ENCODE measurements at places on chromosomes 2 and 18. TPM values are rescaled to one million over a fixed set of nuclear protein-coding genes. Genes with fewer than 3 reads are reported as not detected.

Gene DTNA
- total RNA-seq: 0.14 TPM

Gene CRYGD
- not detected for total RNA-seq

Gene SPDYA
- total RNA-seq: 0.25 TPM

Gene CCL20
- total RNA-seq: 3.9 TPM

Gene GKN2
- total RNA-seq: 1.5 TPM

Gene NPAS2
- 106 TPM for total RNA-seq

Gene MAP4K3
- 23.4 TPM for total RNA-seq

Gene KLHL14
- total RNA-seq: not detected

Gene CHN1
- total RNA-seq: 21.5 TPM

Gene MAP3K2
- 29.6 TPM for total RNA-seq

Gene KIAA1328
- total RNA-seq: 1.5 TPM

Gene HOXD9
- 0.82 TPM for total RNA-seq

Gene UPP2
- not detected for total RNA-seq

Gene TEX44
- total RNA-seq: not detected

Gene TCF7L1
- total RNA-seq: 11.6 TPM

Gene DAW1
- total RNA-seq: 2.3 TPM

Gene ANAPC1
- 29.9 TPM for total RNA-seq

Gene CDK5R2
- total RNA-seq: 8.8 TPM

Gene LBX2
- total RNA-seq: 2.7 TPM

Gene IL36A
- not detected for total RNA-seq

Gene ZNF521
- not detected for total RNA-seq

Gene RBM44
- 0.09 TPM for total RNA-seq

Gene LRATD1
- total RNA-seq: 0.09 TPM

Gene CYP27A1
- 0.18 TPM for total RNA-seq

Gene TSGA10
- total RNA-seq: 3.7 TPM

Gene TGFA
- 8.2 TPM for total RNA-seq

Gene YWHAQ
- total RNA-seq: 1,184 TPM

Gene TRIB2
- total RNA-seq: 0.51 TPM

Gene PXDN
- 12.3 TPM for total RNA-seq

Gene LCT
- 0.04 TPM for total RNA-seq

Gene CHRNA1
- not detected for total RNA-seq

Gene HAAO
- not detected for total RNA-seq

Gene MYO7B
- 0.13 TPM for total RNA-seq

Gene UCN
- total RNA-seq: 1.7 TPM

Gene RPL37A
- total RNA-seq: 3,930 TPM

Gene FER1L5
- total RNA-seq: not detected

Gene SPC25
- 18.6 TPM for total RNA-seq

All from A549 treated with dexamethasone at 1 μM for 4 hours (cell line).